Activated T-helper 2 cell treated with anti-CD3 and anti-CD28 coated beads, Interferon-gamma antibody, Interleukin-2, Interleukin-4, amounts not matched to agents 10 μg/mL and 5 μg/mL and 100 μg/mL, durations not matched to agents 14 hours and 24 hours and 36 hours (primary cell): ENCODE measurements at places on chromosomes 13 and 19.

DNA sequence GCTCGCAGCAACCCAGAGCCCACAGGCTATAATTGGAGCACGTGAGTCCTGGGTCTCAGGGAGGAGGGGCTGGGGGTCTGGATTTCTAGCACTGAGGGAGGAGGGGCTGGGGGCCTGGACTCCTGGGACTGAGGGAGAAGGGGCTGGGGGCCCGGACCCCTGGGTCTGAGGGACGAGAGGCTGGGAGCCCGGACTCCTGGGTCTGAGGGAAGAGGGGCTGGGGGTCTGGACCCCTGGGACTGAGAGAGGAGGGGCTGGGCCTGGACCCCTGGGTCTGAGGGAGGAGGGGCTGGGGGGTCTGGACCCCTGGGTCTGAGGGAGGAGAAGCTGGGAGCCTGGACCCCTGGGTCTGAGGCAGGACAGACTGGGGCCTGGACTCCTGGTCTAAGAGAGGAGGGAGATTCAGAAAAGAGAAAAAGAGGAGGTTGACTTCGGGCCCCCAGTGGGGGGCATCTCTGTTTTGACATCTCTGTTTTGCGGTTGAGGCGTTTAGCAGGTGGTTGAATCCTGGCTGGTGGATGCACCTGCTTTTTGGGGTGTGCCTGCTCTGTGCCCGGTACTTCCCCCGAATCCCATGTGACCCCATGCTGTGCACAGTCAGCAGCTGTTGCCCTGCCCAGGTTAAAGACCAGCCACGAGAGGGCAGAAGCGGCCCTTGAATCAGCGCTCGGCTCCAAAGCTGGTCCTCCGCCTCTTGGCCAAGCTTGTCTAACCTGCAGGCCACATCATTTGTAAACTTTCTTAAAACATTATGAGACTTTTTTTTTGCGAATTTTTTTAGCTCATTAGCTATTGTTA is 10.5 kb downstream of the PVR start:
- peak; percentile 60 for DNase-seq

DNA sequence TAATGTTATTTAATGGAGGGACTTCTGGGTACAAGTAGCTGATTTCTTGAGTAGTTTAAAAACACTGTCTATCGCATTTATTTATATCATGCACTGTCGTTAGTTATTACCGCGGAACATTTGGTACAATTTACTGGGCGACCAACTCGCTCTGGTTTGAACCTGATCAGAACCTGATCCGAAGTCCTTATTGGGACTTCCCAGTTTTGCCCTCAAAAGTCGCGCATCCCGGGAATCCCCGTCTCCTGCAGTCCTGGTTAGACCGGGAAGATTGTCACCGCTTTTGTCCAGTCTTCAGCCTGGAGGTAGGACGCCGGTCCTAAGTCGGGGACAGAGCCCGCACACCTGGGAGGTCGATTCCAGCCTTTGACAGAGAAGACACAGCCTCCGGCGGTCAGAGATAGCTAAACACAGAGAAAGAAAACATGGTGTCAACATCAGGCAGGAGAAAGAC is 694 bp downstream of the CLN5 start:
- DNase-seq: no peak

DNA sequence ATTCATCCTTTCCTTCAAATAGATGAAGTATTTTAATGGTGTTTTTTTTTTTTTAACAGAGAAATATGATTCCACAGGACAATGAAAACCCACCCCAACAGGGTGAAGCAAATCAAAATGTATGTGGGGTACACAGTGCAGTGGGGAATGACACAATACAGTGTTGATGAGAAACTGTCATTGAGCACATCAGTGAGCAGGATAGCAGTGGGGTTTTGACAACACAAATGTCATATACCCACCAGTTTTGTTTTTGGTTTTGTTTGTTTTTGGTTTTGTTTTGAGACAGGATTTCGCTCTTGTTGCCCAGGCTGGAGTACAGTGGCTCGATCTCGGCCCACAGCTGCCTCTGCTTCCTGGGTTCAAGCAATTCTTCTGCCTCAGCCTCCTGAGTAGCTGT is 29.2 kb downstream of the ZNF844 start:
- DNase-seq: no peak

DNA sequence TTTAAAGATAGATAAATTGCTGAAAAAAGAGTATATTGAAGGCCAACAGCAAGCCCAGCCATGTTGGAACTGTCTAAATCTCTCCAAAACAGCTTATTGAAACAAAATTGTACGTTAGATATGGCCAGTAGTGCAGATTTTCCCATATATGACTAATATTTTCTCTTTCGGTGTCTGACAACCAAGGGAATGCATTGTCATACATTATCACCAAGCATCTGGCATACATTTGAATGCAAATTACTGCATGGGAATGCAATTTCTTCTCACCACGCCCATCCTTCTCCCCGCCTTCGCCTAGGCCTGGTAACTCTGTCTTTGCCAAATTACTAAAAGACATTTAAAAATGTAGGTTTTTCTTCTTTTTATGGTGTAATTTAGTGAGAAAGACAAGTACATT is 32.5 kb upstream of the IRS2 start:
- DNase-seq: no peak

DNA sequence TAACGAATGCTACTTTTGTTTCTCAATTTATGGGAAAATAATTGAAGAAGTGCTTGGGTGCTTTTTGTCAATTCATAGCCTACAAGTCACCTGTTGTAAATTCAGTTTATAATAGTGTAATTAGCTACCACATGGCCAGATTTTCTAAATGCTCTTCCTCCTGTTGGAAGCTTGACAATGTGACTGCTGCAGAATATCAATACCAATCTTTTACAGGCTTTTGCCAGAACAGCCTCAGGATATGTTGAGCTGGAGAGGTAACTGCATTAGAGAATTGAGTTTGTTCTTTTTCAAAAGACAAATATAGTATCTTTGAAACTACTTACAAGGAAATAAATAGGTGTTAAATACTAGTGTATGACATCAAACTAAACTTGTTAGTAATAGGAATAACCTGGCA is 277.8 kb downstream of the POU4F1 start:
- DNase-seq: no peak

DNA sequence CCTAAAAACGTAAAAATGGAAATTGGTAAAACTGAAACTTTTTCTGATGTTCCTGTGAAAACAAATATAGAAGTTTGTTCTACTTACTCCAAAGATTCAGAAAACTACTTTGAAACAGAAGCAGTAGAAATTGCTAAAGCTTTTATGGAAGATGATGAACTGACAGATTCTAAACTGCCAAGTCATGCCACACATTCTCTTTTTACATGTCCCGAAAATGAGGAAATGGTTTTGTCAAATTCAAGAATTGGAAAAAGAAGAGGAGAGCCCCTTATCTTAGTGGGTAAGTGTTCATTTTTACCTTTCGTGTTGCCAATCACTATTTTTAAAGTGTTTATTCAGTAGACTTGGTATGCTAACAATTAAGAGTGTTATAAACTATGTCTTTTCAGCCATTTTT is 25.6 kb downstream of the BRCA2 start:
- no peak for DNase-seq

GRCh38 chr13:90070837-90071525 is 1276.5 kb upstream of the MIR17HG start:
- no peak for DNase-seq
